ENCODE measurements at places on chromosomes 5 and 9.

DNA sequence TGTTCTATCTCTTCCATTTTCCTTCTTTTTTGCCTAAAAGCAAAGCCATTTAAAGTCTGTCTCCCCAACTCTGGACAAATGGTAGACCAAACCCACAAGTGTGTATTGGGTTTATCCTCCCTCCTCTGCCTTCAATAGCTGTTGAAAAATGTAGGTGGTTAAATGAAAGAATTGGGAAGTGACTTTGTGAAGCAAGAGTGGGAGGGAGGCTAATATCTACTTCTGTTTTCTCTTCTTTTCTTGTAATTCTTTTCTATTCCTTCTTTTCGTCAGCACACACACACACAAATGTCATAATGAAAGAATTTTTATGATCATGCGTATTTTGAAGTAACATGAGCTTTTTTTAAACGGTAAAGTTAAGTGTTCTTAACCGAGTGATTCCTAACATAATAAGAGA lies 3.8 kb downstream of the CCDC152 start:
- H3K4me1 ChIP-seq, result peaks cover 14% of the 10 kb centered on the region
- DNase-seq, result no peak
- H3K4me3 ChIP-seq, result no peak overlapping the region
- no peaks in the 10 kb centered on the region for H3K27me3 ChIP-seq
- no peaks in the 10 kb centered on the region for H3K36me3 ChIP-seq

DNA sequence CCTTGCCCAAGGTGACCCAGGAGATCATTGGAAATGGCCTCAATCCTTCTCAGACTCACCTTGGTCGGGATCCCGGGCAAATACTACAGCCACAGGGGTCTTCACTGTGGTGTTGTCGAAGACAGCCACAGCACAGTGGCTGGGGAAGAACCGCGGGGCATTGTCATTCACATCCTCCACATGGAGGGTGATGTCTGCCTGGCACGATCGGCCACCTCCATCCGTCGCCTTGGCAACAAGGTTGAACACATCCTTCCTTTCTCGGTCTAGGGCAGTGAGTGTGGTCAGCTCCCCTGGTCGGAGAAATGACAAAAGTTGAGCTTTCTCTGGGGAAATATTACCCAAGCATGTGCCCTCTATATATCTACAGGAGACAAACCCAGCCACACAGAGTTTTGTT lies 56.8 kb downstream of the FAT2 start:
- no peaks in the 10 kb centered on the region for H3K36me3 ChIP-seq
- H3K27me3 ChIP-seq, result peaks cover 6% of the 10 kb centered on the region
- no peak for DNase-seq
- no peaks in the 10 kb centered on the region for H3K4me1 ChIP-seq

DNA sequence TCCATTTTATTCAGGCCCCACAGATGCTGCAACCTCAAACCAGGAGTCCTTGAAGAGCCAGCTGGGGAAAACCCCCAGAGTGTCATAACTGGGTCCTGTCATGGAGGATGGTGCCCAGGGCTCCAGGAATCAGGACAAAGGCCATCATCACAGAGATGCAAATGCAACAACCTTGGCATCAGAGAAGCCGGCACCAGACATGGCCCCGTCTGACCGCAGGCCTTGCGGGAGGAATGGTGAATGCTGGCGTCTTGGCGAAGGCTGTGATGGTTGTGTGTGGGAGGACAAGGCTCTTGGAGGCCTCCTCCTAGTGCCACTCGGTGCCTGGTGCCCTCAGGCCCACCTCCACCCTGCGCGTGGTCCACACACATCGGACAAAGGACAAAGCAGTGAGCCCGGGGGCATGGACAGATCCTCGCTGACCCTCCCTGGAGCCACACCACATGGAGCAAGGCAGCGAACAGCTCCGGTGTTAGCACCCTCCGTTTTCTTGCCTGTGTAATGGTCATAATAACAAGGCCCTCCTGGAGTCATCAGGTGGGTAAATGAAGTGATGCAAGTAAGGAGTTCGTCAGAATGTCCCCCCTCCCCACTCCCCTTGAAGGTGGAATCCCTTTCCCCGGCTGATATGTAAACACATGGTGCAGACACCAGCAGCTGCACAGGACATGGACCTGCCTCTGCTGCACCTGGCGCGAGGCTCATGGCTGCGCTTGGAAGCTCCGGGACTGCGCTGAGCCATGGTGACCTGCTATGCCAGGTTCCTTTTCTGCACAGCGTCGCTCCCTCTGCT lies 380.7 kb downstream of the IRX2 start:
- no peak overlapping the region for H3K4me3 ChIP-seq
- DNase-seq, result no peak
- H3K4me1 ChIP-seq, result no peaks in the 10 kb centered on the region
- no peaks in the 10 kb centered on the region for H3K36me3 ChIP-seq

DNA sequence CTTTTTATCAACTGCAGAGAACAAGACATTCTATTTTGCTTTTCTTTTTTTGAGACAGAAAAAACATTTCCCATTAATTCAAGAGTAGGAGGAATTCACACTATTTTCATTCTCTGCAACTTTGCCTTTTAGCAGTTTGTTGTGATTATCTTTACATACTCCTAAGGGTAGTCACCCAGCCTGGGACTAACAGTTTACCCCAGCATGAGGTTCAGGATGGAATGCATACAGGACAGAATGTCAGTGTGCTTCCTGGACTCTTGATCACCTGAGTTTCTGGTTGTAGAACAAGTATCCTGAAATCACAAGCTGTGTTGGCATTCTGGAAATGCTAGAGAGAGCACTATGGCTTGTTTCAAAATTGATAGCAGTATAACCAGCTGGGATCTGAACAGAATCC lies 368.1 kb downstream of the KIF4B start:
- no peaks in the 10 kb centered on the region for H3K27me3 ChIP-seq
- DNase-seq, result no peak
- no peaks in the 10 kb centered on the region for H3K36me3 ChIP-seq
- H3K4me3 ChIP-seq, result no peak overlapping the region
- H3K4me1 ChIP-seq, result no peaks in the 10 kb centered on the region

DNA sequence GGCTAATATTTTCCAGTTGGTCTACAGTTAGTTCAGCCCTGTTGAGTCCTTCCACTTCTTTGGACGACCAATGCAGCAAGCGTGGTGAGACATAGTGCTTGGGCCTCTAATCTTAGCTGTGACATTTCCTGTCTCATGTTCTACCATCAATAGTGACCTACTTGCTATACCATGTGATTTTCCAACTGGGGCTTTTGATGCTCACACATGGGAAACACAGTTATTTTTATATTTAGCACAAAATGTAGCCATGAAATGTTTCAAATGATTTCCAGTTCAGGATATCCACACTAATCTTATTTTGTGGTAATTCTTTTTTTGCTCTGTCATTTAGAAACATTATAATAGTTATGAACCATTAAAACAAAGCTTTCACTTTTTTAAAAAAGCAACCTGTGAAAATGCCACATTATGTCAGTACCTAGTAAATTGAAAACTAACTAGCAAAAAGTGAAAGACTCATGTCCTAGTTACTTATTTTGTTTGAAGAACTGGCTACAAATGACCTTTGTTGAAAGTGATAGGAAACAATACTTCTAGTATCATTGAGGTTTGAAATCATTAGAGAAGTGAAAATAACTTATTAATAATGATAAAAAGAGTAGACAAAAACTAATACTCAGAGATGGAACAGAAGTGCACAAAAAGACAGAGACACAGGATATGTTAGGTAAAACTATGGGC lies 18.3 kb downstream of the MARCHF3 start:
- no peaks in the 10 kb centered on the region for H3K4me1 ChIP-seq
- H3K27ac ChIP-seq, result no peak overlapping the region
- H3K27me3 ChIP-seq, result no peaks in the 10 kb centered on the region
- no peak overlapping the region for H3K4me3 ChIP-seq

- no peaks in the 10 kb centered on the region for H3K36me3 ChIP-seq
- DNase-seq, result no peak
- no peak overlapping the region for H3K4me3 ChIP-seq
- no peak overlapping the region for H3K27ac ChIP-seq
- no peaks in the 10 kb centered on the region for H3K27me3 ChIP-seq
Observed at GRCh38 chr9:4879115-4879558, 86.4 kb downstream of the RCL1 start.

- no peak overlapping the region for H3K4me3 ChIP-seq
- peak; percentile 42 for DNase-seq
- no peaks in the 10 kb centered on the region for H3K36me3 ChIP-seq
- peaks cover 65% of the 10 kb centered on the region for H3K27me3 ChIP-seq
Observed at GRCh38 chr5:31270396-31270795, 76.9 kb downstream of the CDH6 start.

GRCh38 chr9:86452201-86452828 lies 98.1 kb upstream of the TUT7 start:
- no peaks in the 10 kb centered on the region for H3K36me3 ChIP-seq
- H3K27ac ChIP-seq, result no peak overlapping the region
- no peak overlapping the region for H3K4me3 ChIP-seq
- peaks cover 20% of the 10 kb centered on the region for H3K27me3 ChIP-seq

- no peaks in the 10 kb centered on the region for H3K27me3 ChIP-seq
- H3K4me3 ChIP-seq, result no peak overlapping the region
- no peaks in the 10 kb centered on the region for H3K36me3 ChIP-seq
- H3K4me1 ChIP-seq, result peaks cover 14% of the 10 kb centered on the region
Observed at GRCh38 chr9:126057121-126057825, 269.4 kb upstream of the MVB12B start.

DNA sequence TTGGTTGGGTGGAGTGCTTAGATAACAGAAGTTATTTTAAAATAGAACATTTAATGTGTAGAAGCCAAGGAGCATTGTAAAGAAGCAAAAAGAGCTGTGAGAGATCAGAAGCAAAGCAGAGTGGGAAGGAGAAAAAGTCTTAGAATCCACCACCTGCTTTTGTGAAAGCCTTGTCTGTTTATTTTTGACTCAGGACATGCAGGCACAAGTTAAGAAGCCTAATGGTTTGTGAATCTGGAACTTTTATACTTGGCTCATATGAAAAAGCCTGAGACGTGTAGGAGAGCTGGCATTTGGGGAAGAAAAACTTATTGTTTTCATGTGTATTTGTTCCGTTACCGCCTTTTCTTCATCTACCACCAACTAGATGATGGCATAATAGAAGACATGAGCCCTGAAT lies 38.5 kb upstream of the ITGA2 start:
- H3K4me1 ChIP-seq, result peaks cover 22% of the 10 kb centered on the region
- H3K4me3 ChIP-seq, result no peak overlapping the region
- no peak for DNase-seq
- no peaks in the 10 kb centered on the region for H3K27me3 ChIP-seq

GRCh38 chr9:99127356-99128132 lies 22.6 kb downstream of the TGFBR1 start:
- H3K36me3 ChIP-seq, result no peaks in the 10 kb centered on the region
- peak overlapping the region; percentile 81 for H3K27ac ChIP-seq
- peak; percentile 71 for DNase-seq
- H3K4me1 ChIP-seq, result peaks cover 28% of the 10 kb centered on the region

GRCh38 chr5:10602031-10602806 lies 38.3 kb downstream of the ANKRD33B start:
- peak overlapping the region; percentile 80 for H3K27ac ChIP-seq
- peaks cover 31% of the 10 kb centered on the region for H3K4me1 ChIP-seq
- DNase-seq, result no peak
- H3K27me3 ChIP-seq, result no peaks in the 10 kb centered on the region
- peak overlapping the region; percentile 55 for H3K4me3 ChIP-seq

DNA sequence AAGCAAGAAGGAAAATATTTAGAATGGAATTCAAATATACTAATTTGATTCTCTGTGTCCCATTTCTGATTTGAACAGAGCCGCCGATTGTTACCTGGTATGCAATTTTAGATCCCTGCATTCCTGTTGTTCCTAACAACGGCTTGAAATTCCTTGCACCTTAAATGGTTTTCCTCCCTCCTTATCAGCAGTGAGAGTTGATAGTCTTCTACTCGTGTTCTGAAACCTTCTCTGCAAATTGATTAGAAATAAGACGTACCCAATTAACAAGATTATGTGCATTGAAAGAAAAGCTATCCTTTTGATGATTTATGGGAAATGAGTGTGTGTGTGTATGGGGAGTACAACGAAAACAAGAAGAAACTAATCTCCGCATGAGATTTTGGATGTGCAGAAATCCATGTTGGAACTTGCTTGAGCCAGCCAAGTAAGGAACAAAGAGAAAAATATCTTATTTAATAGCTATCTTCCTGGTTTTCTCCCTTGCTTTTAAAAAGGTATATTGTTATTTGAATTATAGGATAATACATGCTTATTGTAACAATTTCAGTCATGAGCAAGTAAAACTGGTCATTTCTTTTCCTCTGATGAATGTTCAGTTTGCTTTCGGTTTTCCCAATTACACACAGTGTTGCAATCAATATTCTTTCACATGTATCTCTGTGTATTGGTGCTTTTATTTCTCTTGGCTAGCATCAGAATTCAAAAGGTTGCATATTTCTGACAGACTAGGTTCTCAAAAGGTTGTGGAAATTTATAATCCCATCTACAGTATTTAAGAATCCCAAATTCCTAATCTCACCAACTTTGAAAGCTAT lies 211.1 kb upstream of the ACTBL2 start:
- no peak for DNase-seq
- H3K27me3 ChIP-seq, result no peaks in the 10 kb centered on the region
- H3K36me3 ChIP-seq, result no peaks in the 10 kb centered on the region
- H3K4me3 ChIP-seq, result no peak overlapping the region
- peaks cover 27% of the 10 kb centered on the region for H3K4me1 ChIP-seq
- peak overlapping the region; percentile 92 for H3K27ac ChIP-seq

GRCh38 chr5:132751444-132751843 lies 4.2 kb downstream of the CCNI2 start:
- H3K27me3 ChIP-seq, result no peaks in the 10 kb centered on the region
- H3K4me1 ChIP-seq, result no peaks in the 10 kb centered on the region
- H3K36me3 ChIP-seq, result no peaks in the 10 kb centered on the region
- DNase-seq, result no peak
- H3K27ac ChIP-seq, result no peak overlapping the region
- no peak overlapping the region for H3K4me3 ChIP-seq

DNA sequence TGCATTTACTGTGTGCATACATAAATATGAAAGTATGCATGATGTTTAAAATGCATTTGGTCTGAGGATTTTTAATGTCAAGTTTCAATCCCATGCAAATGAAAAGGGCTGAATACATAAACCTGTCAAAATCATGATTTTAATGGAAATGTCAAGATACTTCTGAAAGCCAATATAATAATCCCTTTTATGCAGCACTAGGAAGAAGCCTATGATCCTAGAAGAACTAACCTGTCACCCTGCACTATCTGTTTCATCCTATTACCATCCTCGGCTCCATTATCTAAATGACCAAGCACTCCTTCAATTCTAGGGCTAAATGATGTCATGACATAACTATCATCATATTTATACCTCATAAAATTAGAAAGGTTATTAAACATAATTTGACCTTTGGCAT lies 2229.4 kb upstream of the WWC1 start:
- H3K4me1 ChIP-seq, result no peaks in the 10 kb centered on the region
- H3K27me3 ChIP-seq, result no peaks in the 10 kb centered on the region

GRCh38 chr9:120324461-120324860 lies 255.5 kb downstream of the CDK5RAP2 start:
- DNase-seq, result no peak
- no peak overlapping the region for H3K4me3 ChIP-seq
- H3K27ac ChIP-seq, result no peak overlapping the region

DNA sequence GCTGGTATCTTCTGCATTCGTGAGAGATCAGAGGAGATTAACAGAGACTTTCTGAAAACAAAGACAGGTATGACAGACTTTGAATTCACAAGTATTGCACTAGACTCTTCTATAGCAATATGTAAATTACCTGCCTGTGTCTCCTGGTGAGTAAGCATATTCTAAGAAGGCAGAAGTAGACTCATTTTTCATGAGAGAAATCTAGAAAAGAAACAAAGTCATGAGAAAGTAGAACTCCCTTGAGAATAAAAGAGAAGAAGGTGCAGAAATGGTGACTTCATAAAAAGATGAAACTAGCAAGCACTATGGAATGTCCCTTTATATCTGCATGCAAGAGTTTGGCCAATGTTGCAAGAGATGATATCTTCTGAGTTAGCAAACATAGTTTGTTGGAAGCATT lies 419.8 kb downstream of the DMRT2 start:
- DNase-seq, result no peak
- peaks cover 6% of the 10 kb centered on the region for H3K27me3 ChIP-seq
- H3K27ac ChIP-seq, result no peak overlapping the region
- no peak overlapping the region for H3K4me3 ChIP-seq
- no peaks in the 10 kb centered on the region for H3K4me1 ChIP-seq
- H3K36me3 ChIP-seq, result no peaks in the 10 kb centered on the region

Measured in PC-3 (cell line).